NCI-H2171 (cell line): ENCODE measurements at places on chromosomes 11 and 22.
A peak's percentile ranks its signal among the peaks of the same experiment; 100 is the strongest.

GRCh38 chr22:23565305-23565914 is 14.7 kb downstream of the IGLL1 start:
- DNase-seq, result no peak

GRCh38 chr11:98545544-98546175 is 475.1 kb upstream of the CNTN5 start:
- no peak for DNase-seq

DNA sequence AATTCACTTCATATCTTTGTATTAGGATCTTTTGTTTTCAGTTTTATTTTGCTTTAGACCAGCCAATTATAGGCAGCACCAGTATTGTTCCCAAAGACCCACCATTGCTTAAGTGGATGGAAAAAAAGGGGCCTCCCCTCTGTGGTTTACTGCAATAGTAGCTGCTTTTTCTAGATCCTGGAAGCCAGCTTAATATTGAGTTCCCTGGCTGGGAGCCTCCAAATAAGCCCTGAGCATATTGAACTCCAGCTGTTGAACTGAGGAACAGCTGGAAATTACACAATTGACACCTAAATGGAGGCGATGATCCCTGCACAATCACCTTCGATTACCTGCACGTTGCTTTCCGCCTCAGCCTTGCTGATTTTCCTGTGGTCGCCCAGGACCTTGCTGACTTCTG is 576.0 kb downstream of the SOX6 start:
- no peak for DNase-seq

- peak; percentile 54 for DNase-seq
These were observed 642 bp upstream of the PIK3C2A start for GRCh38 chr11:17208257-17208999.

GRCh38 chr11:84819128-84819527 is 808.0 kb downstream of the DLG2 start:
- no peak for DNase-seq

GRCh38 chr11:18785411-18785810 is 6.2 kb downstream of the PTPN5 start:
- DNase-seq, result no peak

DNA sequence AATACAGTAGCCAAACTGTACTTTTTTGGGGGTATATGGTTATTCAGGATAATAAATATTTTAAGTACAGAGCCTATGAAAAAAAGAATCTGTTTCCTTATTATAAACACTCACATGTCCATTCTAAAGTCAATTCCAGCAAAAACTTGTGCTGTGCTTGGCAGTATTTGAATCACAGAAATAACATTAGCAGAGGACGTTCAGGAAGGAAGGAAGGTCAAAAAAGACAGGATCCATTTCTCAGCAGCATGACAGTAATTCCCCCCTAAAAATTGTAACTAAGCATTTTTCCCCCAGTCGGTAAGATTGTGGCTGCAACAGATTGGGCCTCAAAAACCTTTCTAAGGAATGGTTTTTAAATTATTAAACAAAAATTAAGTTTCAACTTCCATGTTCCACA is 124.8 kb downstream of the ATG16L2 start:
- DNase-seq, result no peak

DNA sequence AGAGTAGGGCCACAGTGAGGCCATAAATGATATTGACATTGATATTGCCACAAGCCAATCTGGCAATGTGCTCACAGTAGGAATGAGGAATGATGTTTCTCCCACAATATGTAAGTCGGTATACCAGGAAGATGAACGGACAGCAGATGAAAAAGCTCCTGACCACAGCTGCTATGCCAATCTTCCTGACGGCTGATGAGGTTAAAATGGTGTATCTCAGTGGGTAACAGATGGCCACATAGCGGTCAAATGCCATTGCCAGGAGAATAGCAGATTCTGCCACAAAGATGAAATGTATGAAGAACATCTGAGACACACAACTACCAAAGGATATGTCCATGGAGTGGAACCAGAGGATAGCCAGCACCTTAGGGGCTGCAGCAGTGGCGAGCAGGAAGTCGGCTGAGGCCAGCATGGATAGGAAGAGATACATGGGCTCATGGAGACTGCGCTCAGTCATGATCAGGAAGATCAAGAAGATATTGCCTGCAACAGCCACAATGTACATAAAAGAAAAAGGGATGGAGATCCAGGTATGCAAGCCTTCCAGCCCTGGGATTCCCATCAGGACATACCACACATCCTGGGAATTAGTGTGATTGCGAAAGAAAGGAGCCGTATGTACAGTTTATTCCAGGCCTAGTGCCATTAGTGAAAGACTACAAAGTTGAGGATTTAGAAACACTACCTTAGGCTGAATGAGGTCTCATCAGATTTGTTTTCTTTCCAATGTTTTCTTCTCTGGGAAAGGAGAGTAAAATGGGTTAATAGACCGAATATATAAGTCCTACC is 22.2 kb downstream of the OR51V1 start:
- no peak for DNase-seq

DNA sequence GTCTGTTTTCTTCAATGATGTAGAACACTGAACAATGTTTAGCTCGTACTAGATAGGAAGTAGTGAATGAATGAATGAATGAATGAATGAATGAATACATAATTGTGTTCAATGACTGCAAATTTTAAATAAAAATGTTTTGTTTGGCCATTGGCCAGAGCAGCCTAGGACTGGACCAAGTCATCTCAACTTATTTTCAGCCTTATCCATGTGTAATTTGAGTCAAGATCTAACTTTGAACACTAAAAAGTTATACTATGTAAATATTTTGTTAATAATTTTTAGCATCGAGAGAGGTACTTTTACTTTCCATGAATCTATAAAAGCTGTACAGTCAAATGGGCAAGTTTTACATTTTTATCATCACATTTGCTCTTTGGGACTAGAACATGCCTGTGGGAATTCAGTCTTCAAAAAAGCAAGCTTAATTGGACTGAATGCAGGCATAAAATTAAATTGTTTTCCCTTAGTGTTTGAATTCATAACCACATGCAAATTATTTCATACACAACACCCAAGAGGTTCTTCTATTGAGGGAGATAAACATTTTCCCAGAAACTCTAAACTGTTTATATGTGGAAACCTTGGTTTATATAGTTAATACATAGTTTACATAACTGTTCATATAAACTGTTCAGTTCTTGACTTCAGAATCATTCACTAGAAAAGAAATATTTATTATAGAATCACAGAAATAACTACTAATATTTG is 222.1 kb upstream of the ANO3 start:
- no peak for DNase-seq

- no peak for DNase-seq
These were observed at the start of gene FREY1 for GRCh38 chr11:45906965-45907611. FREY1 (minus strand) TSS chr11:45907271; CDS start chr11:45907245, 26 bp downstream.

DNA sequence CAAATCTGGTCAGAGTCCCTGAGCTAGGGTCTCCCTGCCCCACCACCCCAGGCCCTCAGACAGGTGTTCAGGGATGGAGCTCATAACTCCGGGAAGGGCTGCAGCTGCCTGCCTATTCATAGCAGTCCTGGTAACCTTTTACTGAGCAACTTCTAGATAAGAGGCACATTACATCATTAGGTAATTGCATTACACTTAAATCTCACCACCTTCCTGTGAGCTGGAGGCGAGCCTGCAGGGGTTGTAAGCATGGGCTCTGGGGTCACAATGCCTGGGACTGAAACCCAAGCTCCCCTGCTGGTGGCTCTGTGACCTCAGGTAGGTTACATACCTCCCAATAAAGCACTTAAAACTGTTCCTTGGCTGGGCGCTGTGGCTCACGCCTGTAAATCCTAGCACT is 22.5 kb downstream of the TP53I11 start:
- no peak for DNase-seq

GRCh38 chr22:49975543-49976389 is 15.2 kb downstream of the PIM3 start:
- no peak for DNase-seq

GRCh38 chr11:95536047-95536690 is 253.4 kb downstream of the FAM76B start:
- DNase-seq, result no peak

- DNase-seq, result no peak
These were observed 14.0 kb upstream of the MCHR1 start for GRCh38 chr22:40665312-40665711.
